ENCODE measurements at places on chromosomes 2 and 18.

DNA sequence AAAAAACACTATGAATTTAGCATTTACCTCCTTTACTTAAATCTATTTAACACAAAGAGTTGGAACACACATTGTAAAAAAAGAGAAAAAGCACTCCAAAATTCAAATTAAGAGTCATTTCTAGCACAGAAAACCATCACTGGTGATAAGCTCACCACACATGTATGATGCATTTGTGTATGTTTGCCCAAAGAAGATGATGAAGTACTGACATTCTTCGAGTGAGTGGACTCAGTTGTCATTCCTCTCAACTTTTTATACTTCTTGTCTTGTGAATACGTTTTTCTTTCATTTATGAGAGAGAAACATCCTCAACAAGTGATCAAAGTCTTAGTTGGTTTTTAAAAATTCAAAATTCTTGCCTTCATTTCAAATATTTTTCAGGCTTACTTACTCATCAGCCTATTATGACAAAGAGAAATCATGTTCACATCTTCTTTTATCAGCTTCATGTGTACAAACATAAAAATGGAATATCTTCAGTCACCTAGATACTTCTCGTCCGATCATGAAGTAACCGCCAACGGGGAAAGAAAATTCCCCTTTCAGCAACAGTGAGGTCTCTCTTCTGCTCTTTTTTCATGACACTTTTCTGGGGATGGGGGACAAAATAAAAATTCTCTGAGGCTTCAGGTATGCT lies 1.5 kb downstream of the DSEL start:
- DNase-seq = no peak

GRCh38 chr2:170986566-170987258 lies 57.7 kb downstream of the GORASP2 start:
- DNase-seq = no peak

DNA sequence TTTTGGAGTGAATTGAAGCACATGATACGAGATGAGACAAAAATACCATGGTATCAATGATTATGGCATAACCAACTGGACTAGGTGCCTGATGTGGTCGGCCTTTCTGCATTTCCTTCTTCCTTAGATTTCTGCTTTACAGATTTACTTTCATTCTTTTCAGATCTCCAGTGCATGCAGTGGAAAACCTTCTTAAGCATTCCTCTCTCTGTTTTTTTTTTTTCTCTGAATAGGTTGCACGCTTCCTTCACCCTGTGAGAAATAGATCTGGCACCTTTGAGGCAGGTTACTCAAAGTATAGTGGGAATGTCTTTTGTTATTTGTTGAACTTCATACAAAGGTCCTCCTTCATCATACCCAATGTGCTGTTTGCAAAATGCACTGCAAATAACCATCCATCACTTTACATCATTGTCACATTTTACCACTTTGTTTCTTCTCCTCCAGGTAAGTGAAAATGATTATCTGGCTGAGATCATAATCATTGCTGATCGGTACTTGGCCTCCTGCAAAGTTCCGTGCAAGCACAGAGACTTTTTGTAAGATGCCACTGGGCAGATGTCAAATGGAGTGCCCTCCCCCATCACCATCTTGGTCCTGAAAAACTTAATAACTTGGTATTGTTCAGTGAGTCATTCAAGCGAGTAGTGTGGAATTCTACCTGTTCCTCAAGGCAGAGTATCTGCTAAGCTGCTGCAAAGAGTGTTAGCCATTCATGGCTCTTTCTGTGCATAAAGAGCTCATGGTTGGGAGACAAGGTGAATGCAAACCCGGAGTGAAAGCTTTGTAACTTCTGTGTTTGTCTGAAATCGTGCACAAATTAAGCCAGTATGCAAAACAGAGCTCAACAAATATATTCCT lies 30.0 kb upstream of the KLHL14 start:
- no peak for DNase-seq

DNA sequence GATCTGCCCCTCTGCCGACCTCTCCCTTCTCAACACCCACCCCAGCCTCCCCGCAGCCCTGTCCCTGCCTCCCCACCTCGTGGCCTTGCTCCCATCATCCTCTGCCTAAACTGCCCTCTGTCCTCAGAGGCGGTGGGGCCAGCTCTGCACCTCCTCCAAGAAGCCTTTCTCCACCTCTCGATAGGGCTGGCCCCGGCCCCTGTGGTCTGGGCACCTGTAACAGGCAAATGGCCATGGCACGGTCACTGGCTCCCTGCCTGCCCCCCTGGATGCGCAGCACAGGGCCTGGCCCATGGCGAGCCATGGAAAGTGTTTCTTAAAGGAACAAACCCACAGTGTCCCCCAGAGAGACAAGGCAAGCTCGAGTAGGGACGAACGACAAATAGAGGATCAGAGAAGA lies 42.0 kb downstream of the MYO7B start:
- DNase-seq = peak; percentile 14

DNA sequence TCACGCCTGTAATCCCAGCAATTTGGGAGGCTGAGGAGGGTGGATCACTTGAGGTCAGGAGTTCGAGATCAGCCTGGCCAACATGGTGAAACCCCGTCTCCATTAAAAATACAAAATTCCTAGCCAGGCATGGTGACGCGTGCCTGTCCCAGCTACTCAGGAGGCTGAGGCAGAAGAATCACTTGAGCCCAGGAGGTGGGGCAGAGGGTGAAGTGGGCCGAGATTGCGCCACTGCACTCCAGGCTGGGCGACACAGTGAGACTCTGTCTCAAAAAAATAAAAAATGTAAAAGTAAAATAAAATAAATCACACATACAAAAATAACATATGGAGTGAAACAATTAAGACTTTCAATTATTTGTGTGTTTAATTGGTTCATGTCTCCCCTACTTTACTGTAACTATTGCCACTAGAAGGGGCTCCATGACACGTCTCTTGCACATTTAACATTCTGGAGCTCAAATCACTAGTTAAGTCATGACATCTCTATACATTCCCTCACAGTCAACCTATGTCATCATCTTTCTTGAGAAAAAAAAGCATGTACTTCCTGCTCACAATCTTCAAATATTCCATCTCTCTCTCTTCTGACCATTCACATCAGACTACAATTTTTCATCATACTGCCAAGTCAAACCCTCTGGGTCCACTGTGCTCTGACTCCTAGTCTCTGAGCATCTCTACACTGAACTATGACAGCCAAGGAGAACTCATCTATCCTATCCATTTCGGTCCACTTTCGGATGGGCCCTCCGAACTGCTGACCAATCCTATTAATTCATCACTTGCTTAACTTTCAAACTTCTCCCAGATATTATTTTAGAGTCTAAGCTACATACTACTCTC lies 6.7 kb downstream of the GFPT1 start:
- DNase-seq = no peak

DNA sequence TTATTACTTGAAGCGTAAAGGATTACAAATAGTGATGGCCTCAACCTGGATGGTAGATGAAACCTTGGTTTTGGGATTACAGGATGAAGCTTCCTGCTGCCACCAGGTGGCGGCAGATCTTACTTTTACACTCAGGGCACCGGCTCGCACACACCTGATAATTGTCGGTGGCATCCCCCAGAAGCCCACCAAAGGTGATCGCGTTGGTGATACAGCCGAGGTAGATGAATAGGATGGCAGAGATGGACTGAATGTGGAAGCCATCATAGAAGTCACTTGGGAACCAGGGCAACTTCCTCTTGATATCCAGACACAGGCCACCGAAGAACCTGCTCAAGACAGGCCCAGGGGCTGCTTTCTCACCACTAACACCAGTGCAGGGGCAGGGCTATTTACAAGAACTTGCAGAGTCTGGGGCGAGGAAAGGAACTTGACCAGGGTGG lies 51.8 kb downstream of the MTHFD2 start:
- peak; percentile 61 for DNase-seq

DNA sequence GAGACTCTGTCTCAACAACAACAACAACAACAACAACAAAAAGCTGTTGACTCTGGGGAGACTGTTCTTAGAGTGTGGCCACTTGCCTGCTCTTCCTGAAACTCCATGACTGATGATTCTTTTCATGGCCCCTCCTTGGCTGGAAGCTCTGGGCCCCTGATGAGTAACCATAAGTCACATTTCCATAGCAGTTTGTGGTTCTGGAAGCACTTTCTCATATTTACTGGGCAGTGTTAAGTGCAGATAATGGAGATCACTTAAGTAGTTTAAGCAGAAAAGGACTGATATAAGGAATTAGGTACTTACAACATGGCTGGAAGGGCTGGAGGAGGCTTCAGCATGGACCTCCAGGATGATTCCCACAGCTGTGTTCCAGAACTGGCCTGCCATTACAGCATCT lies 147.3 kb upstream of the DLX2 start:
- no peak for DNase-seq

DNA sequence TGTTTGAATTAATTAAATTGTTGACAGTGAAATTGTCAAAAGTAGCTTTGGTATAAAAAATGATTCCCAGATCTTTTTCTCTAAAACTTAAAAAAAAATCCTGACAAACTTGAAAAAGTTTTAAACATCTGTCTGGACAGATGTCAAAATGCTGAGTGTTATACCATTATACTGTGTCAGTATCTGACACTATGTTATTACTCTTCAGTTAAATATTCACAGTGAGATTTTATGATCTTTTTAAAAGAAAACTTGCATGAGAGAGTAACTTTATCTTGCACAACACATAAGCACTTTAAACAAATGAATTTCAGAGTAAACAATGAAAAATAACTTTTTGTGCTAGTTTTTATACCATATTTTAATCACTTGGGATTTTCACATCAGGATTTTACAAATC lies 167.4 kb downstream of the MEIS1 start:
- DNase-seq = no peak

DNA sequence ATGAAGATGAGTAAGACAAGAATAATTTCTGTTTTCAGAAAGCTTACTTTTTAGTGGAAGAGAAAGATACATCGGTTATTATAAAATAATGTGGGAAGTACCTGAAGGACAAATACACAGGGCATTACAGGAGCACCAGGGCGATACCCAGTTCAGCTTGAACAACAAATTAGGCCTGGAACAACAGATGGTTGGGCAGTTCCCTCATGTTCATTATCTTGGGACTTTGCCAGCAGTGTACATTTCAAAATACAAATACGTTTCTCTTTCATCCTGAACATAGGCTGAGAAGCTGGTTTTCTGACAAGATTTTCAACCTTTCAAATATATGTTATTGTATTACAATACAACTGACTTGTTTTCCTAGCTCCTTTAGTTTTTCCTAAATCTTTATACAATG lies 79.6 kb downstream of the TGIF1 start:
- DNase-seq = no peak

DNA sequence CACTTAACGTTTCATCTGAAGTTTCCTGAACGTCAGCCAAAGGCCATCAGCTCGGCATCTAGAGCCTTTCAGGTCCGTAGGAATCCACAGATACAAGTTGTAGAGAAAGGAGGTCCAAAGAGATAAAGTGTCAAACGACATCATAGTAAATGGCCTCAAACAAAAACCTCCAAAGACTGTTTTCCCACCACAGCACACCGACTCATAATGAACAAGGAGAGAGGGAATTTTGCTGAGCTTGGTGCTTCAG lies 150.3 kb downstream of the PXDN start:
- no peak for DNase-seq

GRCh38 chr18:9437021-9437437 lies 38.3 kb upstream of the RALBP1 start:
- no peak for DNase-seq

- no peak for DNase-seq
Observed at GRCh38 chr2:160402501-160402900, 91.1 kb downstream of the RBMS1 start.

DNA sequence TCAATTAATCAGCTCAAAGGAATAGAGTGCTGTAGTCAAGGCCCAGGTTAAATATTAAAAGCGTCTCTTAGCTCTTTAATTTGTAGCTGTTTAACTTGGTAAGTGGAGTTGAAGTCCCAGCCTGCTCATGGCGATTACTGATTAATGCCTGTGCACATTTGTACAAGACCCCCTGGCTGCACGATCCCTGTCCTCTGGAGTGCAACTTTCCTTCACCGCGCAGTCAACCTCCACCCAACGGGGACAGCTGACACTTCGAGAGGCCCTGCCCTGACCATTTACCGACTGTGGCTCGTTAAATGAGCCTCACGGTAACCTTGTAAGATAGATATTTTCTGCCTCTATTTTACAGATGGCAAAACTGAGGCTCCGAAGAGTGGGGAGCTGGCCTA lies 5.5 kb upstream of the CYS1 start:
- no peak for DNase-seq

DNA sequence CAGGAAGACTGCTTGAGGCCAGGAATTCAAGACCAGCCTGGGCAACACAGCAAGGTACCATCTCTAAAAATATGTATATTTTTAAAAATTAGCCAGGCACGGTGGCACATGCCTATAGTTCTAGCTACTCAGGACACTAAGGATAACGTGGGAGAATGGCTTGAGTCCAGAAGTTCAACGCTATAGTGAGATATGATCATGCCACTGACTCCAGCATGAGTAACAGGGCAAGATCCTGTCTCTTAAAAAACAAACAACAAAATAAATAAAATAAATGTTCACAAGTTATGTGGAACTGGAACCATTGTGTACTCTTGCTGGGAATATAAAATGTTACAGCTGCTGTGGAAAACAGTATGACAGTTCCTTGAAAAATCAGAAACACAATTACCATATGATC lies 47.2 kb downstream of the USP34 start:
- DNase-seq = no peak

- DNase-seq = no peak
Observed at GRCh38 chr18:24386681-24387080, 10.9 kb downstream of the OSBPL1A start.

- no peak for DNase-seq
Observed at GRCh38 chr2:198901894-198902293, 555.8 kb downstream of the SATB2 start.

DNA sequence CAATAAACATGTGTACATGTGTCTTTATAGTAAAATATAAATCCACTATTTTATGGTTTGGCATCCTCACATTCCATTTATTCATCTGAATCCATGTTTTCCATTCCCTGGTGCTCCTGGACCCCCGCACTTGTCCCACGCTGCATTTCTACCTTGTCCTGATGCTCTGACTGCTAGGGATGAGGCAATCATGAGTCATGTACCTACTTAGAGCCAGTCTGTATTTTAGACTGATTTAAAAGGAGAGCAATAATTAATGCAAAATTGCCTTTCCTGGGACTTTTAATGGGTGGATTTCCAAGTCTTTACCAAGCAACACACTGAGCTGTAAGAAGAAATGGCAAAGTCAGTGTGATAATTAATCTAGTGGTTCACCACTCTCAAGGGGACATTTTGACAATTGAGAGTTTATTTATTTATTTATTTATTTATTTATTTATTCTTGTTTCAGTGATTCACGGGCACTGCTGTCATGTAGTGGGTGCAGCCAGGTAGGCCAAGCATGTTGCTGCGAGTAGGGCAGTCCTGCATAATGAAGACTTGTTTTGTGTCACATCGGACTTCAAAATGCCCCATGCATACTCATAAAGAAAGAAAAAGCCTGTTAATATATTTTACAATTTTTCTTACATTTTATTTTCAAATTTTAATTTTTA lies 419.3 kb upstream of the VWC2L start:
- no peak for DNase-seq

DNA sequence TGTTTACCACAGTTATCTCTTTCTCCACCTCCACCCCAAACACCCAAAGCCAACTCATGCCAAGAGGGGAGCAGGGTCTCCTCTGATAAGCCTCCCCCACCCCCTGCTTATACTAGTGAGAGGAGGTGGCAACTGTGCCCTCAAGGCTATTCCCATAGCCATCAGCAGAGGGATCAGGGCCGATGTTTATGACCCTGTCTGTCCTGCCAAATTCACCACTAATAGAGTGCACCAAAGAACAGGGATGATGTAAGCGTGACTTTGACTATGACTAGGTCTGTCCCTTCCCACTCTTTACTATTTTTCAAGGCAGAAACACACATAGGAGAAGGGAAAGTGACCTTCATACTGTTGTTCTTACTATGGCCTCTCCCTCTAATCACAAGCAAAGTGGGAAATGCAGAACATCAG lies 74.6 kb downstream of the CLHC1 start:
- no peak for DNase-seq

Data from activated CD4-positive, CD25-positive, alpha-beta regulatory T cell treated with anti-CD3 and anti-CD28 coated beads, Interleukin-2, amount 50 U/mL, for 72 hours (primary cell).